ENCODE measurements at places on chromosomes 7 and 10. TPM values are rescaled to one million over a fixed set of nuclear protein-coding genes. Genes with fewer than 3 reads are reported as not detected.

The EBLN1 gene
- total RNA-seq: not detected

The LIPK gene
- total RNA-seq: not detected

The IKZF1 gene
- not detected for total RNA-seq

The MYOF gene
- 183 TPM for total RNA-seq

The CLRN3 gene
- not detected for total RNA-seq

The OR13A1 gene
- not detected for total RNA-seq

The ZNF789 gene
- total RNA-seq: 6.8 TPM

The FBH1 gene
- 44.7 TPM for total RNA-seq

The UNC5B gene
- 1.8 TPM for total RNA-seq

The PKD1L1 gene
- 0.03 TPM for total RNA-seq

The CYP2C18 gene
- total RNA-seq: not detected

The ZNF804B gene
- total RNA-seq: not detected

The METTL2B gene
- 23.8 TPM for total RNA-seq

The FAM25C gene
- not detected for total RNA-seq

The MYO1G gene
- 0.26 TPM for total RNA-seq
